ENCODE measurements at places on chromosomes 2 and 18.

DNA sequence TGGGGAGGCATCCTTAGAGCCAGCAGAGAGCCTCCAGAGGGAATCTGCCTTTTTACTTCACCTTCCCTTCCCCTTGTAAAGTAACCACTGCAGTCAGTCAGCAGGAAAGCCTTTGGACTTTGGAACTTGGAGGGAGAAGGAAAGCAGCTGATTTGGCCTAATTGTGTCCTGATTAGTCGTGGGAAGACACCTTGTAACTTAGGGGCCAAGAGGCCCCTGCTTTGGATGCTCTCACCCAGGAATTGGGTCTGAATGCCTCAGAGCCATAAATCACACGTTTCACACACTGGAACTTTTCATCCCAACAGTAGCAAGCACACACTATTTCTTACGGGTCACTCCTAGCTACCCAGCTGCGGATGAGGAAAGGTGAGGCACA, 81.0 kb upstream of the PPM1B start:
- no peaks in the 10 kb centered on the region for H3K27me3 ChIP-seq
- peaks cover 23% of the 10 kb centered on the region for H3K4me1 ChIP-seq
- H3K27ac ChIP-seq, result peak overlapping the region; percentile 95

- H3K4me3 ChIP-seq, result no peak overlapping the region
- H3K27ac ChIP-seq, result no peak overlapping the region
- peaks cover 19% of the 10 kb centered on the region for H3K27me3 ChIP-seq
- H3K4me1 ChIP-seq, result no peaks in the 10 kb centered on the region
- no peak for DNase-seq
- H3K36me3 ChIP-seq, result no peaks in the 10 kb centered on the region
Observed at GRCh38 chr2:224147174-224147573, 108.1 kb upstream of the SERPINE2 start.

DNA sequence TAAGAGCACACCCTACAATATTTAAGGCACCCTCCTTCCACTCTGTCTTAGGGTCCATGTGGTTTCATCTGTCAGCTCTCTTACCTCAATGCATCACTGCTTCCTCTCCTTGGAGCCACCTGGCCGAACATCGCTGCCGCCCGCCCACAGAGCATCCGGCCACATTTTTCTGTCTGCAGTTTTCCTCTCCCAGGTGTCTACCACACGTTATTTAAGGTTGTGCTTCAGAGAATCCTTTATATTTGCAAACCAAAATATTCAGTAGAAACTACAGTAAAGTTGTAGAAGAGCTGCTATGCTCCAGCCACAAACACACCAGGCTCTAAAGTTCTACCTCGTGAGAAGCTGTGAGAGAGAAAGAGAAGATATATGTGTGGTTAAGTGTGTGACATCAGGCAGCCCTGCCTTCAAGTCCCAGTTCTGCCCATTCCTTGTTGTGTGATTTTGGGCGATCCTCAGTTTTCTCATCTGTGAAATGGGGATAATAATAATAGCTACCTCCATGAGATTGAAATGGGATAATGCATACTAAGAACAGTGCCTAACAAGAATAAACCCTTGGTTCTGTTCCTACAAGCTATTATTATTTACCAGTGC, 4.9 kb upstream of the STK17B start:
- H3K4me1 ChIP-seq, result peaks cover 43% of the 10 kb centered on the region
- peak overlapping the region; percentile 98 for H3K27ac ChIP-seq
- H3K36me3 ChIP-seq, result peaks cover 2% of the 10 kb centered on the region

DNA sequence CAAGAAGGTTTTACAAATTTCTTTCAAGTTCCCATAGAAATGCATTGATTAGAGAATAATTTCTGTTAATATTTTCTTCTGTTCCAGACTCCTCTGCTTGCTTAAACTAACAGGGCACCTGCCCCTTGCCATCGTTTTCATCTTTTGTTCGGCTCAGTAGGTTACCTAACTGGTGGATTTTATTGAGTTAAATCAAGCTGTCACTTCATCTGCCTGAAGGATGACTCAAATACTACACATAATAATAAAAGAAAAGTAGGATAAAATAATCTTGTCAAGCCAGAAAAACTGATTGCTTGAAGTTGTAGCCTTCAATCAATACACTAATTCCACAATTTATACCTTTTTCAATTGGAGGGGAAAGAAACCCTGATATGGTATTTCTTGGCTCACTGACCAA, 234.0 kb downstream of the NR4A2 start:
- H3K4me3 ChIP-seq, result no peak overlapping the region
- no peak overlapping the region for H3K27ac ChIP-seq
- H3K27me3 ChIP-seq, result no peaks in the 10 kb centered on the region
- DNase-seq, result no peak

- H3K27me3 ChIP-seq, result peaks cover 2% of the 10 kb centered on the region
- H3K36me3 ChIP-seq, result no peaks in the 10 kb centered on the region
- no peak overlapping the region for H3K27ac ChIP-seq
- DNase-seq, result no peak
Observed at GRCh38 chr2:198659096-198659870, 798.5 kb downstream of the SATB2 start.

- no peaks in the 10 kb centered on the region for H3K27me3 ChIP-seq
- DNase-seq, result no peak
- H3K36me3 ChIP-seq, result peaks cover 11% of the 10 kb centered on the region
- peaks cover 75% of the 10 kb centered on the region for H3K4me1 ChIP-seq
Observed at GRCh38 chr2:26043862-26044696, 10.2 kb downstream of the RAB10 start.

- no peaks in the 10 kb centered on the region for H3K4me1 ChIP-seq
- no peaks in the 10 kb centered on the region for H3K36me3 ChIP-seq
- no peak overlapping the region for H3K4me3 ChIP-seq
- no peak overlapping the region for H3K27ac ChIP-seq
- no peaks in the 10 kb centered on the region for H3K27me3 ChIP-seq
- DNase-seq, result no peak
Observed at GRCh38 chr2:46400016-46400415, 79.3 kb upstream of the TMEM247 start.

GRCh38 chr2:168773719-168774521, 28.5 kb upstream of the NOSTRIN start:
- no peaks in the 10 kb centered on the region for H3K4me1 ChIP-seq
- no peaks in the 10 kb centered on the region for H3K27me3 ChIP-seq
- H3K4me3 ChIP-seq, result no peak overlapping the region
- no peak for DNase-seq
- H3K27ac ChIP-seq, result no peak overlapping the region
- H3K36me3 ChIP-seq, result peaks cover 67% of the 10 kb centered on the region

DNA sequence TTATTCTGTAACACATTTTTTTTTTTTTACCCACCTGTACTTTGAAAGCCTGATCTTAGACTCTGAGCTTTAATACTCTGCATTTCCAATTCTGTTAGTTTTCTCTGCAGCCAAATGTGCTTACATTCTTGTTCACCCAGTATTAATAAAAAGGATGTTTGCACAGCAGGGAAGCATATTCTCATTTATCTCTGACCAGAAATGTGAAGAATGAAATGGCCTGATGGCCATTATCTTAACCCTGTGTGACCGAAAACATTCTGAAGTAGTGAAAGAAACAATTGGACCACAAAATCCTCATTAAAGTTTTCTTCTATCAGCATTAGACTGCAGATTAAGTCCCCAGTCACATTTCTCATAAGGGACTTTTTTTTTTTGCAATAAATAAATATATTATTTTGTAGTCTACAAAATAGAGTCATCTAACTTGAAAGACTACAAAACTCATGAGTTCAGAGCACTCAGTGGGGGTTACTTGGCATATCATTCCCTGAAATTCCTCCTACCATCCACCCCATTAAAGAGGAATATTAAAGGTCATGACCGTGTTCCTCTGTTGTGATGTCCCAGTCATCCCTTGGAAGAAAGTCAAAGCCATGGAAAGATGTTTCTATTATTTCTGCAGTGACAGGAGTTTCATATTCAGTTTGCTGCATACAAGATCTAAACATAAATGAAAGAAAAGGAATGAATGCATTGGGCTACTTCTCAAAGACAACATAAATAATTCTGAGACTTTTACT, 364.4 kb downstream of the RND3 start:
- no peak overlapping the region for H3K27ac ChIP-seq
- no peaks in the 10 kb centered on the region for H3K36me3 ChIP-seq
- H3K4me3 ChIP-seq, result no peak overlapping the region
- H3K4me1 ChIP-seq, result no peaks in the 10 kb centered on the region

GRCh38 chr2:135986507-135986906, 1.1 kb upstream of the DARS1 start:
- H3K36me3 ChIP-seq, result peaks cover 12% of the 10 kb centered on the region
- peaks cover 30% of the 10 kb centered on the region for H3K4me1 ChIP-seq
- H3K4me3 ChIP-seq, result peak overlapping the region; percentile 98
- DNase-seq, result no peak

- no peak for DNase-seq
- no peaks in the 10 kb centered on the region for H3K36me3 ChIP-seq
- H3K27me3 ChIP-seq, result peaks cover 2% of the 10 kb centered on the region
- no peaks in the 10 kb centered on the region for H3K4me1 ChIP-seq
- H3K4me3 ChIP-seq, result no peak overlapping the region
Observed at GRCh38 chr2:26485725-26486418, 7.9 kb upstream of the OTOF start.

DNA sequence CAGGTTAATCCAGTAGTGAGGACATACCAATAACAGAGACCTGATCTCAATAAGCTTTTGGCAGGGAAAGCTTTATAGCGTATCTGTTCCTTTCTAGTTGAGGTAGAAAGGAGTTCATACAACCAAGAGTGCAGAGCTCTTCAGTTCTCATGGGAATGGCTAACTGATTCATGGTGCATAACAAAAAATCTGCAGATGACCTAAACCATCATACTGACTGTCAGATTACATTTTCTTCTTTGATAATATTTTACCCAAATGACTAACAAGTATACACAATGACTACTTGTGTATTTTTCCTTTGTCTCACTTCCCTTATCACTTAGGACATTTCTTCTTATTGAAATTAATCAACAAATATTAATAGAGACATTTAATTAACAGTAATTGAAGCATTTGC, 140.0 kb upstream of the SERTAD2 start:
- H3K4me1 ChIP-seq, result no peaks in the 10 kb centered on the region
- no peak overlapping the region for H3K4me3 ChIP-seq
- no peak for DNase-seq
- no peaks in the 10 kb centered on the region for H3K27me3 ChIP-seq
- no peak overlapping the region for H3K27ac ChIP-seq

DNA sequence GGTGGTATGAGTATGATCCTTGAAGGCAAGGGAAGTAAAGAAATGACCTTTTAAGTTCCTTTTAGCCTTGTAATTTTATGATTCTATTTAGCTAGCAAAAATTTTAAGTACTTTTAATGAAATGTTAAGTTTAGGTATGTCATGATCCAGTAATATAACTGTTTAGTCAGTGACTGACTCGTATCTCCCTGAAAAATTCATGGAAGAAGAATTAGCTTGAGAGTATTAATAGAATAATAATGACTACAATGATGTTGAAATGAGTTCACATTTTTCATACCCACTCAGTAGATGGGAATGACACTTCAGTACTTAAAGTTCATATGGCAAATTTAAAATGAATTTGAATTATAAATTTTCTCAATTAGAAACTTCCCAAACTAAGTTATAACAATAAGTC, 14.6 kb downstream of the RAB3GAP1 start:
- DNase-seq, result no peak
- H3K27ac ChIP-seq, result no peak overlapping the region
- peaks cover 15% of the 10 kb centered on the region for H3K4me1 ChIP-seq
- no peak overlapping the region for H3K4me3 ChIP-seq

- H3K27me3 ChIP-seq, result no peaks in the 10 kb centered on the region
- no peak for DNase-seq
- H3K36me3 ChIP-seq, result no peaks in the 10 kb centered on the region
Observed at GRCh38 chr2:96225016-96225533, 16.4 kb upstream of the STARD7 start.

- no peaks in the 10 kb centered on the region for H3K27me3 ChIP-seq
- H3K27ac ChIP-seq, result no peak overlapping the region
- H3K4me1 ChIP-seq, result no peaks in the 10 kb centered on the region
- no peak for DNase-seq
Observed at GRCh38 chr2:175567435-175568061, 386.0 kb upstream of the ATP5MC3 start.

GRCh38 chr2:24330161-24330560, 30.2 kb downstream of the ITSN2 start:
- H3K4me3 ChIP-seq, result peak overlapping the region; percentile 22
- H3K27me3 ChIP-seq, result no peaks in the 10 kb centered on the region
- H3K27ac ChIP-seq, result no peak overlapping the region
- peaks cover 24% of the 10 kb centered on the region for H3K4me1 ChIP-seq
- no peak for DNase-seq
- peaks cover 2% of the 10 kb centered on the region for H3K36me3 ChIP-seq

GRCh38 chr2:53751728-53752127, 15.9 kb upstream of the CHAC2 start:
- H3K27me3 ChIP-seq, result no peaks in the 10 kb centered on the region
- H3K4me1 ChIP-seq, result peaks cover 3% of the 10 kb centered on the region

GRCh38 chr2:36499128-36499820, 98.7 kb downstream of the FEZ2 start:
- no peaks in the 10 kb centered on the region for H3K4me1 ChIP-seq
- no peaks in the 10 kb centered on the region for H3K36me3 ChIP-seq

DNA sequence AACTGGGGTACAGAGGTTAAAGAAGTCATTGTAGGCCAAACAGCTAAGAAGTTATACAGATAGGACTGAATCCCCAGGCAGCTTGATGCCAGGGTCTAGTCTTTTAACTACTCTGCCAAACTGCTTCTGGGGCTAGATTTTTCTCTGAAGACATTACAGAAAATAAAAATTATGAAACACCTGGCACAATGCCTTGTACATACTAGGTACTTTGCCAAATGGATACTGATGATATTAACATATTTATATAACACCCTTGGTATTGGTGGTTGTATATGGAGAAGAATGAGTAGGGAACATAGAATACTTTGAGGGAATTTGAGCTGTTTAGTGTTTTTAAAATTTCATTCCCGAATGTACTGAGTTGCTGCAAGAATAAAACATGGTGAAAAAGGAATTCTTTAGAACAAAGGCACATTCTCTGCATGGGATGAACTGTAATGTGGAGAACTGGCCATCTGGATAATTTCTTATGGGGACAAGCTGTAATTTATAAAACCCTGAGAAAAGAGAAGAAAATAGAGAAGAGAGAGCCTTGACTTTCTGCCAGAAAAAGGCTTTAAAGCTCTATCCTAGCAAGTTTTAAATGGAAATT, 210.9 kb upstream of the TMEM200C start:
- DNase-seq, result no peak
- H3K4me1 ChIP-seq, result no peaks in the 10 kb centered on the region
- no peak overlapping the region for H3K4me3 ChIP-seq

DNA sequence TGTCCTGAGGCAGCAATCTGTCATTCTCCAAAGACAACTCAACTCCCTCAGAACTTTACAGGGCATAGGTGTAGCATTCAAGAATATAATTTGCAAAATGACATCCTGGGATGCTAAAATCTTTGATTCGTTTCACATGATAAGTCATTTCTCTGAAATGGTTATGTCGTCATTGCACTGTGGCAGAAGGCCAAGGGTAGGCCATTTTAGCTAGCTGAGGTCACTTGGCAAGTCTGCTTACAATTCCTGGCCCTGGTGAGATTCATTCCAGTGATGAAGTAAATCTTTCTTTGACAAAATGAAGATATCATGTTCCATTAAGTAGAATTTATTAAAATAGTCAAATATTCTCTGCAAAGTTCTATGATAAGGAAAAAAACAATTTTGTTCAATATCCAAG, 1410.3 kb upstream of the LRRTM1 start:
- no peaks in the 10 kb centered on the region for H3K27me3 ChIP-seq
- H3K4me3 ChIP-seq, result no peak overlapping the region
